Heart right ventricle (tissue), 16 donors: ENCODE measurements at places on chromosomes 4 and X. TPM values are rescaled to one million over a fixed set of nuclear protein-coding genes. Genes with fewer than 3 reads are reported as not detected.

DNA sequence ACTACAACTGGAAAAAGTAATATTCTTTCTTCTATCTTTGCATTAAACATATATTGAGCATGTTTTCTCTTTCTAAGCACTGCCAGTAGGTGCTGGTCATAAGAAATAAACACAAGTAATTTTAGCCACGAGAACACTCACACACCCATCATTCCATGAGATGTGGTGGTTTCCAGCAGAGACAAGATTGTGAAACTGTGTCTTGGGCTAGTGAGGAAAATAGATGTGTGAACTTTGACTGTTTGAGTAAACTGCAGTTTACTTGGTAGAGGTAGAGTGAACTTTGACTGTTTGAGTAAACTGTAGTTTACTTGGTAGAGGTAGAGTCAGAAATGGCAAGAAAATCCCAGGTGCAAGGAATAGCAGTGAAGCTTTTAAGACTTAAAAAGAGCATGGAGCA lies 300.9 kb upstream of the HS3ST1 start:
- H3K36me3 ChIP-seq, result no peaks in the 10 kb centered on the region
- no peaks in the 10 kb centered on the region for H3K4me1 ChIP-seq
- DNase-seq, result no peak
- no peak overlapping the region for H3K4me3 ChIP-seq
- H3K27me3 ChIP-seq, result no peaks in the 10 kb centered on the region

DNA sequence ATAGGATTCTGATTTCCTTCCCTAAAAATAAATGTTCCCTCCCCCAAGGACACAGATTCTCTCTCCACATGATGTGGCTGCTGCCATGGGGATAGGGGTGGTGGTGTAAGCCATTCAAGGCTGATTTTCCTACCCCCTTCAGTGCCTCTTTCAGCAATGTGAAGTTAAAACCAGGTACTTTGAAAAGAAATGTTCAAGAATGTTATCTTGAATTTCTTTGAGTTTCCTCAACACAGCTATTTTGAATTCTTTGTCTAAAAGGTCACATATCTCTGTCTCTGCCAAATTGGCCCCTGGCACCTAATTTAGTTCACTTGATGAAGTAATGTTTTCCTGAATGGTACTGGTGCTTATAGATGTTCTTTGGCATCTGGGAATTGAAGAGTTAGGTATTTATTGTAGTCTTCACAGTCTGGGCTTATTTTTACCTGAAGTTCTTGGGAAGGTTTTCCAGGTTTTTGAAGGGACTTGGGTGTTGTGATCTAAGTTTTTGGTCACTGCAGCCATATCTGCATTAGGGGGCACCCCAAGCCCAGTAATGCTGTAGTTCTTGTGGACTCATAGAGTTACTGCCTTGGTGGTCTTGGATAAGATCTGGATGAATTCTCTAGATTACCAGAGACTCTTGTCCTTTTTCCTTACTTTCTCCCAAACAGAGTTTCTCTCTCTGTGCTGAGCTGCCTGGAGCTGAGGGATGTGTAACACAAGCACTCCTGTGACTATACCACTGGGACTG lies 7.6 kb upstream of the DIPK2B start:
- no peak overlapping the region for H3K27ac ChIP-seq
- no peaks in the 10 kb centered on the region for H3K4me1 ChIP-seq
- no peak for DNase-seq
- no peaks in the 10 kb centered on the region for H3K27me3 ChIP-seq

- H3K4me1 ChIP-seq, result no peaks in the 10 kb centered on the region
- H3K27ac ChIP-seq, result no peak overlapping the region
- no peak for DNase-seq
- H3K4me3 ChIP-seq, result no peak overlapping the region
Observed at GRCh38 chrX:109774136-109774535, 41.1 kb upstream of the ACSL4 start.

- H3K36me3 ChIP-seq, result peaks cover 82% of the 10 kb centered on the region
- no peaks in the 10 kb centered on the region for H3K4me1 ChIP-seq
- no peaks in the 10 kb centered on the region for H3K27me3 ChIP-seq
- H3K27ac ChIP-seq, result no peak overlapping the region
- H3K4me3 ChIP-seq, result no peak overlapping the region
Observed at GRCh38 chr4:128031756-128032384, 29.2 kb upstream of the LARP1B start.

DNA sequence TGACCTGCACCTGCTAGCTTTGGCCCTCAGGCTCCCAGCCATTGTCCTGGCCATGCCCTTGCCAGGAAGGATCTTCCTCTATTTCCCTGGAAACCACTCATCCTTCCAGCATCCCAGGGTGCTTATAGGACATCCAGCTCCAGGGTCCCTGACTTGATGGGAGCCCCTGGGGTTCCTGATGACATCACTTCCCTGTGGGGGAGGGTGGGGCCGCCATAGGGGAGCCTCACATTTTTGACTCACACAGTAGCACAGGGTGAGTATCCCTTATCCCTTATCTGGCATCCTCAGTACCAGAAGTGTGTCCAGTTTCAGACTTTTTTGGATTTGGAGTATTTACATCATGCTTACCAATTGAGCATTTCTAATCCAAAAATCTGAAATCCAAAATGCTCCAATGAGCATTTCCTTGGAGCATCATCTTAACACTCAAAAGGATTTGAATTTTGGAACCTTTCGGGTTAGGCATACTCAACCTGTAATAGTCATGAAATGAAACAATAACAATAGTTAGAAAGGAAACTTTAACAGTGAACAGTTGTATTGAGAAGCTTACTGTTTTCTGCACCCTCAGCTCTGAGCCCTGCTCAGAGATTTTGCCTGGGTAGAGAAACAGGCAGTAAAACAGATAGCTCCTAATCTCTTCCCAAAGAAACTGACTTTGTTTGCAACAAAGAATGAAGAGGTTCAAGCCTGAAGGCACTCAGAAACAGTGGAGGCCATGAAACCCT lies 22.1 kb downstream of the TNIP2 start:
- no peak for DNase-seq
- H3K4me3 ChIP-seq, result no peak overlapping the region
- no peaks in the 10 kb centered on the region for H3K36me3 ChIP-seq
- no peak overlapping the region for H3K27ac ChIP-seq

- H3K27ac ChIP-seq, result no peak overlapping the region
- no peaks in the 10 kb centered on the region for H3K36me3 ChIP-seq
- no peak for DNase-seq
Observed at GRCh38 chr4:16029886-16030285, 53.9 kb downstream of the PROM1 start.

- no peak overlapping the region for H3K27ac ChIP-seq
- H3K4me3 ChIP-seq, result no peak overlapping the region
- no peaks in the 10 kb centered on the region for H3K36me3 ChIP-seq
- DNase-seq, result no peak
- no peaks in the 10 kb centered on the region for H3K27me3 ChIP-seq
Observed at GRCh38 chrX:10404436-10404835, 215.9 kb downstream of the MID1 start.

RENBP gene
- 13.1 TPM for total RNA-seq

GYPE gene
- not detected for total RNA-seq
